HepG2 (cell line): ENCODE measurements at places on chromosomes 7 and 10. TPM values are rescaled to one million over a fixed set of nuclear protein-coding genes. Genes with fewer than 3 reads are reported as not detected.

DNA sequence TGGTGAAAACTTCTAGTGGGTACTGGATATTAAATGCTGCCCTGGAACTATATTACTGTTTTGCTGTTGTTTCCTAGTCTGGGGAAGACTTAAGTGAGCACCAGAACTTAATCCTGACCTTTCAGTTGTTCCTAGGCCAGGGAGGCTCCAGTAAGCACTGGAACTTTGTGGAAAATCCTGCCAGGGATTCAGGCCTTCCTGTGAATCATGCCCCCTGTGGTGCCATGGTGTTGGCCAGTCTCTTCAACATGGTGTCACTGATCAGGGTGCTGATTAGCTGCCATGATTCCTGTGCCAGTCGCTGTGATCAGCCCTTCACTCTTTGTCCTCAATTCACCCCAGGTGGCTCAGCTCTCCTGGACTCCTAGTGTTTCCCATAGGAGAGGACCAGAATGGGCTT is 8.5 kb upstream of the AOAH start:
- DNase-seq: no peak
- no peaks in the 10 kb centered on the region for H3K36me3 ChIP-seq
- 0 out of 3 replicates have a peak, but pooled peaks cover 3% of the 10 kb centered on the region for H3K27me3 ChIP-seq

- H3K36me3 ChIP-seq: peaks cover 5% of the 10 kb centered on the region; the same call in 2 of the 3 replicates
- H3K27me3 ChIP-seq: no peaks in the 10 kb centered on the region
- peaks cover 36% of the 10 kb centered on the region for H3K4me1 ChIP-seq
- peak within 1 kb of the TSS; percentile 99 for H3K4me3 ChIP-seq
- peak; percentile 29 for DNase-seq
Observed at GRCh38 chr7:155003092-155003375, at the start of gene PAXIP1. Gene PAXIP1 (minus strand): TSS chr7:155003124. CDS start chr7:155002929, 195 bp downstream.

DNA sequence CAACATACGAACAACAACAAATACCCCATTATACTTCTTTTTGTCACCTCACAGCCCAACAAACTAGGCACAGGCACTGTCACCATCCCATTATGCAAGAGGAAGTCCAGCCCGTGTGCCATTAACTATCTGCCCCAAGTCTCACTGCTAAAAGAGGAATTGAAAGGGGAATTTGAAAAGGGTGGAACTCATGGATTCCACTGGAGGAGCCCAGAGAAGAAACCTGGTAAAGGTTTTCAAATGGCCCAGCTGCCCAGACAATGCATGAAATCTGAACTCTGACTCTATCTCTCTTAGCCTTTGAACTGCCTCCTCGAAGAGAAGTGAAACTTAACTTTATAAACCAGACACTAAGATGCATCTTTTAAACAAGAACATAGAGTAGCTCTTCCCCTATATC is 130.0 kb downstream of the PLXNA4 start:
- no peaks in the 10 kb centered on the region for H3K4me1 ChIP-seq
- no peak overlapping the region for H3K4me3 ChIP-seq
- H3K27me3 ChIP-seq: no peaks in the 10 kb centered on the region; the same call in none of the 2 replicates
- DNase-seq: no peak
- H3K27ac ChIP-seq: no peak overlapping the region

The EDRF1 gene
- 16.5 and 16.9 TPM in 2 replicates for polyA plus RNA-seq

DNA sequence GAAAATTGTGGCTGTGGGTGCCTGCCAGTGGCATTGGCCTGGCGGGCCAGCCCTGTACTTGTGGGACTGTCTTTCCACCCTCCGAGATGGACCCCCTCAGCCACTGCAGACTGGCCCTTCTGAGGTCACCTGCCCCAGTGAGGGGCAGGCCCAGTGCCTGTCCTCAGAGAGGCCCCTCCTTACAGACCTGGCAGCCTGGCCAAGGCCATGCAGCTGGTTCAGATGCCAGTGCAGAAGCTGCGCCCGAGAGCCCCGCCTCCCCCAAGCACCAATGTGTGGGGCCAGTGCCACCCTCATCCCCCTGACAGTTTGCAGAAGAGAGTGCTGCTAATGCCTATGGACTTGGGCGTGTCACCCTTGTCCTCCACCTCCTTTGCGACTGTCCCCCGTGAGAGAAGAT is 10.0 kb downstream of the ZNF316 start:
- H3K4me3 ChIP-seq: no peak overlapping the region
- H3K36me3 ChIP-seq: peaks cover 45% of the 10 kb centered on the region; the same call in 2 of the 3 replicates
- H3K4me1 ChIP-seq: no peaks in the 10 kb centered on the region
- no peaks in the 10 kb centered on the region for H3K27me3 ChIP-seq
- H3K27ac ChIP-seq: no peak overlapping the region

GRCh38 chr10:71816936-71817618 is 34.0 kb downstream of the PSAP start:
- no peaks in the 10 kb centered on the region for H3K27me3 ChIP-seq
- H3K27ac ChIP-seq: no peak overlapping the region
- no peak for DNase-seq

- no peak overlapping the region for H3K27ac ChIP-seq
- no peaks in the 10 kb centered on the region for H3K36me3 ChIP-seq
- H3K4me1 ChIP-seq: no peaks in the 10 kb centered on the region
Observed at GRCh38 chr10:120260456-120260855, 196.6 kb upstream of the PLPP4 start.

The CDC123 gene
- polyA plus RNA-seq: 56.8 and 63.3 TPM in 2 replicates

GRCh38 chr10:33129996-33130386 is 172.0 kb upstream of the ITGB1 start:
- no peak overlapping the region for H3K4me3 ChIP-seq
- H3K27me3 ChIP-seq: peaks cover 1% of the 10 kb centered on the region; the same call in 1 of the 3 replicates
- H3K36me3 ChIP-seq: no peaks in the 10 kb centered on the region
- peaks cover 9% of the 10 kb centered on the region for H3K4me1 ChIP-seq
- no peak overlapping the region for H3K27ac ChIP-seq
- no peak for DNase-seq

GRCh38 chr10:22712956-22713852 is 1.2 kb downstream of the PIP4K2A start:
- H3K27me3 ChIP-seq: peaks cover 3% of the 10 kb centered on the region; the same call in 1 of the 3 replicates
- no peak overlapping the region for H3K27ac ChIP-seq
- H3K4me3 ChIP-seq: peak overlapping the region; percentile 98
- peaks cover 34% of the 10 kb centered on the region for H3K4me1 ChIP-seq
- peak; percentile 29 for DNase-seq

The TMEM229A gene
- polyA plus RNA-seq: not detected in 2 replicates

DNA sequence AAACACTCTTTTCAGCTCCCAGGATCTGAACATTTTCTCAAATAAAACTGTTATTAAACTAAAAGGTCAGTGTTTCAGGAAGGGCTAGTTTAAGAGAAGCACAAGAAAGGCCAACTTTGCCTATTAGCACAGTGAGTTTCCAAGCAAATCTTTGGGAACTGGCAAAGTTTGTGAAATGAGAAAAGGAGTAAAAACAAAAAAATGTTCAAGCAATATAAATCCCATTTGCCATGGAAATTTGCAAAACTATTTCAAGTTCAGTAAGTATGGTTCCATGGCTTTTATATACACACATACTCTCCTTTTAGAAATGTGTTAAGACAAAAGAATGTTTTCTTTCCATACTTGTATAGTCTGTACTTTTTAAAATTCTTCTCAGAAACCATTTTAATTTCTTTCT is 51.5 kb downstream of the CHCHD3 start:
- H3K36me3 ChIP-seq: no peaks in the 10 kb centered on the region
- H3K4me3 ChIP-seq: no peak overlapping the region
- no peak for DNase-seq

- H3K4me1 ChIP-seq: peaks cover 10% of the 10 kb centered on the region
- no peak overlapping the region for H3K4me3 ChIP-seq
- no peaks in the 10 kb centered on the region for H3K36me3 ChIP-seq
- no peak overlapping the region for H3K27ac ChIP-seq
- DNase-seq: no peak
Observed at GRCh38 chr10:110563132-110563531, 4.4 kb upstream of the SMC3 start.

The ANXA8 gene
- not detected in 2 replicates for polyA plus RNA-seq

GRCh38 chr10:14600065-14600464 is 174.6 kb downstream of the FAM107B start:
- H3K4me1 ChIP-seq: peaks cover 59% of the 10 kb centered on the region
- no peak for DNase-seq
- H3K27me3 ChIP-seq: no peaks in the 10 kb centered on the region
- no peak overlapping the region for H3K27ac ChIP-seq

DNA sequence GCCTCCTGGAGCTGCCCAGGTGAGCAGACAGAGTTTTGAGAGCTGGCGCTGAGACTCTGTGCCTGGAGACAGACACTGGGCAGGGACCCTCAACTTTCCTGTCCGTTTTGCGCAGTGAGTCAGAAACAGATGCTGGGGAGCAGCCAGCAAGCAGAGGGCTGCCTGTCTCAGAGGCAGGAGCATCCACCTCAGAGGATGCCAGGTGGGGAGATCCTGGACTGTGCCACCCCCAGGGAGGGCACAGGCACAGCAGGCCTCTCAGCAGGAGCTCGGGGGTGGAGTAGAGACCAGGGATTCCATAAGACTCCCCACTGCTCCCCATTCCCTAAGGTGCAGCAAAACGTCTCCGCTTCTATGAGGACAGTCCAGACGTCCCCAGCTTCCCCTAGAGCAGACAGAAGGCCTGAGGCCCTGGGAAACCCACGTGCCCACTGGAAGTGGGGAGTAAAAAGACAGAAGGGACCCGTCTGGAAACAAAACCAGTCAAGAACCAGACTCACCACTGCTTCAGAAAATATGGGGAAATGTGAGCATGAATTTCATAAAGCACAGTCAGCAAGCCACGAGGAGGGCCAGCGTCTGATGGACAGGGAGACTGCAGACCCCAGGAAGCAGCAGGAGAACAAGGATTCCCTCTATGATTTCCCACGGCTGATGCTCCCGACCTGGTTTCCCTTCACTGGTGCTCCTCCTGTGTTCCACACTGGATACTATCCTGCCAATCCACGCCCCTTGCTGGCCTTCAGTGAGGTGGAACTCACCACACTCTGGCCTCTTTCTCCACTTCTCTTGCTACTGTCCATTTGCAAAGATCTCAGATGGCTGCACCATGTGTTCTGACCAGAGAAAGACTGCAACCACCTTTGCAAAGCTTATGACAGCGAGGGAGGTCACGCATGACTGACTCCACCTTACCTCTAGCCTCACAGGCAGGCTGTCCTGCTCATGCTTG is 151.3 kb upstream of the FAM20C start:
- no peaks in the 10 kb centered on the region for H3K4me1 ChIP-seq
- no peak overlapping the region for H3K27ac ChIP-seq
- no peaks in the 10 kb centered on the region; the same call in 1 of the 2 replicates for H3K27me3 ChIP-seq
- H3K4me3 ChIP-seq: no peak overlapping the region
- no peak for DNase-seq
- no peaks in the 10 kb centered on the region for H3K36me3 ChIP-seq

DNA sequence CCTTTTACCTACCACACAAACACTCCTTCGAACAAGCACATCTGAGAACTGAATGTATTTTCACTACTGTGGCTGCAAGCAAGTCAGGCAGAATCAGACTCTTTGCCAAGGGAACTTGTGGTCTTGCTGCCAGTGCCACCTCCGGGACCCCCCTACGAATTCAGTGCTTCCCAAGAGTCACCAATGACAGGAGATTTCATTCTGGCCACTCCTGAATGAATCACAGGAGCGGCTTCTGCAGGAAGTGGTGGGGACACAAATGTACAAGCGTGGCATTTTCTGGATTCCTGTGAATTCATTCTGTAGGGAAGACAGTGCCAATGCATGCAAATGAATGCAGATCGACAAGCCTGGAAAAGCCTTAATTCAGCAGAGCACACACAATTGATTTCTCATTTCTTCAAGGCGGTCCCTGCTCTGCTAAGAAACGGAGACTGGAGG is 161.2 kb downstream of the CAMK1D start:
- H3K4me3 ChIP-seq: no peak overlapping the region
- no peaks in the 10 kb centered on the region for H3K4me1 ChIP-seq
- H3K27me3 ChIP-seq: peaks cover 3% of the 10 kb centered on the region; the same call in 1 of the 3 replicates
- H3K27ac ChIP-seq: no peak overlapping the region

DNA sequence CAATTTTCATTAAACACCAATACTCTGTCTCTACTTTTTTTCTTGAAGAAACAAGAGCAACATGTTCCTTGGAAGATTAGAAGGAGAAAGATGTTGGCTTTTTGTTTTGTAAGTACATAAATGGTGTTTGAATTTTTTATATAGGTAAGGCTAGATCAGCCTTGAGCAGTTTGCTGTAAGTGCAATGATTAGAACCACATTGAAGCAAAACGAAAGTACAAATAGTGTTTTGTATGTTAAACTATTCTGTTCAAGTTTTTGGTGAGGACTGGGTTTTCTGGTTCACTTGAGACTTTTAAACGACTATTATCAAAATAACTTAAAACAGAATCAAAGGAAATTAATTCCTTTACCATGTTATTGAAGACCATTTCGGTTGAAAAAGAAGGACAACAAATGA is 162.9 kb upstream of the NRP1 start:
- H3K36me3 ChIP-seq: no peaks in the 10 kb centered on the region
- peaks cover 7% of the 10 kb centered on the region; the same call in 1 of the 2 replicates for H3K4me1 ChIP-seq
- H3K4me3 ChIP-seq: no peak overlapping the region
- DNase-seq: no peak

- DNase-seq: no peak
- no peaks in the 10 kb centered on the region for H3K4me1 ChIP-seq
- no peak overlapping the region for H3K27ac ChIP-seq
Observed at GRCh38 chr7:45173596-45174327, 16.2 kb downstream of the RAMP3 start.

The COL26A1 gene
- polyA plus RNA-seq: 6.8 and 7.8 TPM in 2 replicates

The ELMO1 gene
- 0.14 and 0.17 TPM in 2 replicates for polyA plus RNA-seq
